ENCODE measurements at places on chromosomes 1 and 21.

DNA sequence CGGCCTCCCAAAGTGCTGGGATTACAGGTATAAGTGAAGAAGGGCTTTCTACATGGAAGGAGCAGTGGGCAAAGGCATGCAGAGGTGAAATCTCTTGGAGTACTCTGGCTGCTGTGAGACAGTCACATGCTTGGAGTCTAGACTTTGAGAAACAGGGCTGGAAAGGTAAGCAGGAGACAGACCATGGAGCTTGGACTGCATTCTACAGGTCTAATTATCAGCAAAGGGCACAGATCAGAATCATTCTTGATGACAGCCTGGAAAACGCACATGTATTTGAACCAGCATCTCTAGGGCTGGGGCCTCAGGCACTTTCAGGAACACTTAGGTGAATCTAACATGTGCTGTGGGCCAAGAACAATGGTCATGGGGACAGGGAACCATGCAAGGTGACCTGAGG lies 7.3 kb upstream of the PRELP start:
- DNase-seq, result no peak

DNA sequence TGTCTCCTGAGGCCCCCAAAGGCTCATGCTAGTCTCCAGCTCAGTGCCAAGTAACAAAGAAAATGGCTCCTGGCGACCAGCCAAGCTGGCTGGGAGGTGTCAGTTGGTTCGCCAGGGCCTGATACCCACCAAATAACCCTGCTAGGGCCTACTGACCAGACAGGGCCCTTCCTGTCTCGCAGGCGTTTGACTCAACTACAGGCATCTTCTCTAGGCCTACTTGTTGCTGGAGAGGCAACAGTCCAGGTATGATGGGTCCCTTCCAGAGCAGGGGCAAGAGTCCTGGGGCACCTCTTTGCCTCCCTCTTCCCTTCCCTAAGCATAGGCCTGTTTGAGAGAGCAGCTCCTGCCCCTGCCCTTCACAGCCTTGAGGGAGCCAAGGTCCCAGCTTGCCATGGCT lies 147.9 kb upstream of the VANGL1 start:
- no peak for DNase-seq

GRCh38 chr1:203173011-203173555 lies 2.5 kb downstream of the MYBPH start:
- DNase-seq, result no peak

- no peak for DNase-seq
Observed at GRCh38 chr21:32562915-32563314, 22.4 kb downstream of the TCP10L start.

DNA sequence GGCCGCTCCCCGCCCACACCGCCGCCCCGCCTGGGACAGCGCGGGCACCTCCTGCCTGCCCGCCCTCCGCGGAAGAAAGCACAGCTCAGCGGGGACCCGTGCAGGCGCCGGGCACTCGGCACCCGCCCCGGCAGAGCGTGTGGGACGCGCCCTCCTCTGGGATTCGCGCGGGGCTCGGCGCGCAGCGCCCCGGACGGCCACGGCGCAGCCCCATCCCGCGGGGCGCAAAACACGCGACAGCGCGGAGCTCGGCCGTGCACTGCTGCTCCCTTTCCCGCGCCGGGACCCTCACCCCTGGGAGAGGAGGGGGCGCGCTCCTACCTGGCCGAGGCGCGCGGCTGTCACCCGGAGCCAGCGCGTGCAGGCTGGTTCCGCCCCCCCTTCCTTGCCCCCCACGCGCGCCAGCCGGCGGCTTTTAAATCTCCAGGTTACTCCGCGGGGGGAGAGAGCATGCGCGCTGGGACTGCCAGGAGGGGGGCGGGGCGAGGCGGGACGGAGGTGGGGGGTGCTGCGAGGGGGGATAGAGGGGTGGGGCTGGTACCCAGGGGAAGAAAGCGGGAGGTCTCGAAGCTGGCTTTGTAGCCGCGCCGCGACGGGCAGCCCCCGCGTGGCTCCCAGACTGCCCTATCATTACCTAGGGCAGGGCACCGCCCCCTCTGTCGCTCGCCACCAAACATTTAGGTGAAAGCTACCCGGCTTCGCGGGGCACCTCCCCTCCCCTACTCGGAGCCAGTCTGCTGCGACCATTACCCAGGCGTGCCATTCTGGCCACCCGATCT lies at the start of gene SLC45A3:
Gene SLC45A3 (minus strand): TSS at position 437 of the 779 bp plus-strand sequence. CDS start 15,853 bp downstream, outside the sequence.
- DNase-seq, result peak; percentile 43
